ENCODE measurements at places on chromosomes 5 and 9.

DNA sequence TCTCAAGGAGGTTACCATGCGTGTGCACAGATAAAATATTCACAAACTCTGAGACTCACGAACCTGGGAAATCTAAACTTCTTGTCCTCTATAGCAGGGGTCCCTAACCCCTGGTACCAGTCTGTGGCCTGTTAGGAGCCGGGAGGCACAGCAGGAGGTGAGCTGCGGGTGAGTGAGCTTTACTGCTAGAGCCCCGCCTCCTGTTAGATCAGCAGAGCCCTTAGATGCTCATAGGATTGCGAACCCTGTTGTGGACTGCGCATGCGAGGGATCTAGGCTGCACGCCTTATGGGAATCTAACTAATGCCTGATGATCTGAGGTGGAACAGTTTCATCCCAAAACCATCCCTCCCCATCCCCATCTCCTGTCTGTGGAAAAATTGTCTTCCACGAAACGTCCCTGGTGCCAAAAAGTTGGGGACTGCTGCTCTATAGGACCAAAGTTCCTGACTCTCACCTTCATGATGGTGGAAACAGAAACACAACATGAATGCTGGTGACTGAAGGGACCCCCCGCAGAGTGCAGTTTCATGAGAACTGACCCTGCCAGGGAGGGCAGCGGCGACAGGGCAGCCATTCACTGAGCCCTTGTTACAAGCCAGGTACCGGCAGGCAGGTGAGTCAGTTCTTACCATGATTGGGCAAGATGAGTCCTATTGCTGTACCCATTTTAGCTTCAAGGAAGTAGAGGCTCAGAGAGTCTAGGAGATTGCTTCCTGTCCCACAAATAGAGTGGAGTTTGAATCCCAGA lies 181.9 kb downstream of the RGS3 start:
- DNase-seq = no peak

DNA sequence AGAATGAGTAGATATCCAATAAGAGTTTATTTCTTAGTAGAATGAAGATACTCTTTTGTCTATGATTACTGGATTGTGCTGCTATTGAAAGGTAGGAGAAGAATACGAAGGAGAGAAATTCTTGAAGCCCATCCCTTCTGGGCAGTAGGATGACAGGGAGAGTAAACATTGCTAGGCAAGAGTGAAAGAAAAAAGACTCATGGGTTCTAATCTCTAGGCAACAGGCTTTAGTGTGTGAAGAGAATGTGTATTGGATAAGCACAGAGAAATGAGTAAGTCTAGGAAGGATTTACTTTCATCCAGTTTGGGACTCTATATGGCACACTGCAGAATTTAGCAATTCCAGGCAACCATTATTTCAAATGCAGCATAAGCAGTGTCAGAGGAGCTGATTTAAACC lies 216.0 kb downstream of the GABRG2 start:
- no peak for DNase-seq

DNA sequence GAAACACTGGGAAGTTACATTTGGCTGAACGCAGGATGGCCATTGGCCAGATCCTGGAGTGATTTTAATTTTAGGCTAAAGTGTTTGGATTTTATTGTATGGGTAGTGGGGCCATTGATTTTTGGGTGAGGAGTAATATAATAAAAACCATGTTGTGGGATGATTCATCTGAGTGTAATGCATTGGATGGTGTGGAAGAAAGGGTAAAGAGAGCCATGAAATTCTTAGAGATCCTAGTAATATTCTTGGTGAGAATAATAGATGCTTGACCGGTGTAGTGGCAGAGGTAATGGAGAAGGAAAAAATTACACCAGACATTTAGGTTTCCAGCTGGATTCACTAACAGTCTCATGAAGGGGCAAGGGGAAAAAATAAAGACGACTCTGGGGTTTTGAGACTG lies 158.1 kb downstream of the NPR3 start:
- DNase-seq = no peak

DNA sequence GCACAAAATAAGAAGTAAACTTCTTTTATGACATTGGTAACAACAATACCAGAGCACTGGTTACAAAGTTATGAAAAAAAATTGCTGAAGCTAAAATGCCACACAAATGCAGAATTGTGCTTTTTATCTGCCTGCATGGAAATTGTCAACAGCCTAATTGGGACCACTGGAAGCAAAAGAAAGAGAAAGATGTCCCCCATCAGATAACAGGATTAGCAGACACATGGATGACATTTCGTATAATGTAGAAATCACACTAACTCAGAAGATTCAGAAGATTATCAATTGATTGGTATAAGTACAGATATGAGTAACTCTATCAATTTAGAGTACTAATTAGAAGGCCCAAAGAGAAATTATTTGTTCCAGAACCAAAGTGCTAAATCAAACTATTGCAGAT lies 19.1 kb upstream of the FRMD3 start:
- no peak for DNase-seq

DNA sequence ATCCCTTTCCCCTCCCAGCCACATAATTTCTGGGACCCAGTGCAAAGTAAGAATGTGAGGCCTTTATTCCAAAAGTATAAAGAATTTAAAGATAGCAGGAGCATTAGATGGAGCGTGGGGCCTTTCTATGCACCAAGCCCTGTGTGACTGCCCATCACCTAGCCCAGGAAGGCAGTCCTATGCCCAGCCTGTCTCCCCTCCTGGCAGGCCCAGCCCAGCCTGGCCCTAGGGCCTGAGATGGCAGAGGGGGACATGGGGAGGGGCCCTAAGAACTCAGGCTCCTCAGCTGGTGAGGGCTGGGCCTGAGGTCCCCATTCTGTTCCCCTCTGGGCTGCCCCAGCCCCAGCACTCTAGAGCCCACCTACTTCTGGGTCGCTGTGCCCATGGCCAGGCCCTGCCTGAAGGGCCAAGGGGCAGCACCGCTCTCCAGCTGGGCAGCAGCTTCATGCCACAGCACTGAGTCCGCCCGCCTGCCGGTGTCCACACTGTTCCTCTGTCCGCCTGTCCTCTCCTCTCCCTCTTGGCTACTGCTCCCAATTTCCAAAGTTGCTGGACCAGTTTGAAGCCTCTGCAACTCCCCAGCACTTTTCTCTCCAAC lies 995 bp upstream of the SLC23A1 start:
- DNase-seq = no peak

DNA sequence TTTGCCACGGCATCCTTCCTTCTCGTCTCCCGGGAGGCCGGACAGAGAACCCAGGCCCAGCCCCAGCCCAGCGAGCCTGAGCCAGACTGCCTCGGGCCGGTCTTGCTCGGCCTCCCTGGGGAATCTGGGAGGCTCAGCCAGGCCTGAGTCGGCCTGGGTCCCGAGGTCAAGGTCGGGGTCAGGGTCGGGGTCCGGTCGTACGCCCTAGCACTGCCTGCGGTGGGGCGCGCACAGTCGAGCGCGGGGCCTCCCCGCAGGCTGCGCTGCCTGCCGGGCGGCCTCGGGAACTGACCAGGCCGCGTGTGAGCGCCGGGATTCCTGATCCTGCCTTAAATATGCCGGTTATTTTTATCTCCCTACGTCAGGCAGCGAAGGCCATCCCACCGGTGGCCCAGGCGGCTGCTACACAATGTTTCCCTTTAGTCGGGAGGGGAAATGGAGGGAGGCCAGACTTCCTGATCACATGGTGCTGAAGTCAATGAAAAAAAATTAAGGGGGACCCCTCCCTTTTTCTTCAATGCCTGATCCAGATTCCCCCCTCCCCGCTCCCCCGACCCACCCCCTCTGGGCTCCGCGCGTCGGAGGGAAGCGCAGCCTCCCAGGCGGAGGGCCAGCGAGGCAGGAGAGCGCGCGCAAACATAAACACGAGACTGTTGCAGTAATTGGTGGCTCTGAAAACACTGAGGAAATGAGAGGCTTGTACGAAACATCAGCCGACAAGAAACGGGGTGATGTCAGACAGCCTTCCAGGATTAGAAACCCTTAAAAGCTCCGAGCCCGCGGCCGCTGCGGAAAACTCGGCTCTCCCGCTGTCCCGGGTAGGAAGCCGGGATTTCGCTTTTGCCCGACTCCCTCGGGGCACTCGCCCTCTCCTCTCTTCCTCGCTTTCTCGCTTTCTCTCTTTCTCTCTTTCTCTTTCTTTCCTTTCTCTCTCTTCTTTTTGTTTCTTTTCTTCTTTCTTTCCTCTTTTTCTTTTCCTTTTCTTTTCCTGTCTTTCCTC lies 148.2 kb upstream of the KLF4 start:
- no peak for DNase-seq

DNA sequence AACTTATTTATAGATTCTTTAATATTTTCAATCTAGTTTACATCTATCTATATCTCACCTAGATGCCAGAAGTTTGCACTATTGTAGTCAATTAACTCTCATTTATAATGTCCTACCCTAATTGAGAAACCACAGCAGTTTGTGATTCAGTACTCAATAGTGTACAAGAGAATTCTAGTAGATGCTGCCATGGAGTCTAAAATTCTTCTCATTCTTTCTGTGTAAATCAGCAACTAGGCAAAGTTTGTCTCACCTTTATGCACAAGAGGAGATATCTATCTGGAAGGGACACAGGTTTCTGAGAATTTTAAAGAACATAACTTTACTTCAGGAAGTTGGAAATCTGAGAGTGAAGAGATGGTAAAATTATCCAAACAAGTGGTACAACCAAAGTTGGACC lies 173.0 kb upstream of the FBXL7 start:
- DNase-seq = no peak

GRCh38 chr5:159786201-159786600 lies 130.1 kb upstream of the ADRA1B start:
- DNase-seq = no peak

GRCh38 chr5:52950686-52951085 lies 38.5 kb upstream of the ITGA2 start:
- DNase-seq = no peak

GRCh38 chr5:136030956-136031611 lies 2.3 kb downstream of the TGFBI start:
- no peak for DNase-seq

- DNase-seq = no peak
These were observed 431.7 kb upstream of the POU5F2 start for GRCh38 chr5:94173100-94173499.

- no peak for DNase-seq
These were observed 95.3 kb downstream of the GALNT10 start for GRCh38 chr5:154285661-154286408.

- no peak for DNase-seq
These were observed 134.5 kb downstream of the TRIO start for GRCh38 chr5:14277385-14278320.

DNA sequence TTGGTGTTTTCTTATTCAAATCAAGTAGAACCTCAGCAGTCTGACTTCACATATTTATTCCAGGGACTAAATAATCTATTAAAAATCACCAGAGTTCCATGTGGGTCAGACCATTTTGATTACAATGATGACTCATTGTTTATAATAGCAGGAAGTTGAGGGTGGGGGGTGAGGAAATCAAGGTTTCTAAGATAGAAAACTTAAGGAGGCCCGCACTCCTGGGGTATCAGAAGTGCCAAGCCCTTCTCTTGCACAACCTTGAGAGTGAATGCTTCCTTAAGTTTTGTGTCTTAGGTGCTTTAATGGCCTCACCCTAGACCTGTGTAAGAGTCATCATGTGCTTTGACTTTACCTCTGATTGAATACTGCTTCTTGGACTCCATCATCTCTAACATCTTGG lies 31.9 kb upstream of the NPR3 start:
- DNase-seq = no peak

DNA sequence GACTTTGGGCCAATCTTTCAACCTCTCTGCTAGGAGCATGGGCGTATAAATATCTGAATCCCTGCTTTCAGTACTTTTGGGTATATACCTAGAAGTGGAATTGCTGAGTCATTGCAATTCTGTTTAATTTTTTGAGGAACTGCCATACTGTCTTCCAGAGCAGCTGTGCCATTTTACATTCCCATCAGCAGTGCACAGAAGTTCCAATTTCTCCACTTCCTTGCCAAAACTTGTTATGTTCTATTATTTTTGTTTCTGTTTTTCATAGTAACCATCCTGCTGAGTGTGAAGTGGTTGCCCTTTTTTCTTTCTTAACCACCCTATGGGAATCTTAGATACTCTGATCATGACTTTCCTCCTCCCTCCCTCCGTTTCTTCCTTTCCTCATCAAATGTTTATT lies 11.1 kb upstream of the CCIN start:
- DNase-seq = no peak

DNA sequence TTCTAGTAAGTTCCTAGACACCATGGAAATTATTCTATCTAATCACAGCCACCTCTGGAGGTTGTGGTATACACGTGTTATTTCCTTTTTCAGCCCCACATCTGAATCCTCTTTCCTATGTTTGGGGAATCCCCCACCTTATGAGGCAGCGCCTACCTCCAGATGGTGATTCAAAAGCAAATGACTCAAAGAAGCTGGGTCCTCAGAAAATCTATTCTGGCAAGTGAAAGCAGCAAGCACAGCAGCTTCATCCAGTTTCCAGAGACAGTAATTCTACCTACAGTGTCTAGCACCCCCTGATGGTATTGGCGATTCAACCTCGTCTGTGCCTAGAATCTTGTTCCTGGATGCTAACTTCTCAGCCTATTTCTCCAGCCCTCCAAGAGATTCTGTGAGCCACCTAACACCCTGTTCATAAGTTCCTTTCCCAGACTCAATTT lies 43.0 kb downstream of the STRBP start:
- peak; percentile 50 for DNase-seq

DNA sequence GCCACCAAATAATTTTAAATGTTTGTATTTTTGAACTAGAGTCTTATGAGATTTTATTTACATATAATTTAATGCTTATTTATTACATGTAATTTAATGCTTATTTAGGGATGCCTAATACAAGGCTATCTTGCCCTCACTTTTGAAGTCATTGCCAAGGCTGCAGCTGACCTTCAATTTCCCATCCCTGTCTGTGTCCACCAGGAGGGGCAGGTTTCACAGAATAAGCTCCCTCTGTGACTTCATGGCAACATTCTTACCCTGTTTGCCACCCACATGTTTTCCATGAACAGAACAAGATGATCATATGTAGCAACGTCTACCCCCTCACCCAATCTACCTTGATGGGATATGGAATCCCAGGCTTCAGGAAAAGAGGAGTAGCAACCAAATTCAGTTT lies 27.0 kb downstream of the C5 start:
- no peak for DNase-seq

DNA sequence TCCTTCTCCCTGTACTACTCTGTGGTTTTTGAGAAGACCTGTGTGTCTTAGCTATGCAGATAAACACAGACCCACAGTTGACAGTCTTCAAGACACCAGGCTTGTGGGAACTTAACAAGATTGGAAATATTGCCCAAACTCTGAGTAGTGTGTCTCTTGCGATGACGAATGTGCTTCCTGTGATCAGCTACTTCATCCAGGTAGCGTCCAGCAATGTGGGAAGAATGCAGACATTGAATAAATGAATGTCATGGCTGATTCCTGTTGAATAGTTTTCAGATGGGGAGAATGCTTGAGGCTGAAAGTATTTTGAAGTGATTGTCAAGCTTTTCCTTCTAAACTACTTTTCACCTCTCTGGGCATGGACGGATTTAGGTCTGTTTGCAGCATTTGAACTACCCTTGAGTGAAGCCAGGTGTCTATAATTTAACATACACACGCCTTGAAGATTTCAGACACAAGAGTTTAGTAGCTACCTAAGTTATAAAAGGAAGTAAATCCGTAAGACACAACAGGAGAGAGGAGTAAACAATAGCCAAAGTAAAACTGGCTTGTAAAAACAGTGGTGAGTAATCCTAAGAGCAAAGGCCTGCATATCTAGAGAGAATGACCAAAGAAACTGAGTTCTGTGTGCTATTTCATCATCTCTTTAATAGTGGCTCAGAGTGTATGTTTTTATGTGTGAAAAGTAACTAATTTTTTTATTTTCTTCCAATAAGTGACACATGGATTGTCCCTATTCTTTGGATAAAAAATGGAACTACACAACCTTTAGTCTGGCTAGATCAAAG lies 30.0 kb upstream of the ARL14EPL start:
- no peak for DNase-seq

Data from activated CD8-positive, alpha-beta memory T cell treated with anti-CD3 and anti-CD28 coated beads for 4 hours (primary cell).